Natural killer cell (primary cell): ENCODE measurements at places on chromosomes 3 and 15.

GRCh38 chr3:169581633-169582032 is 81.9 kb downstream of the MECOM start:
- DNase-seq = no peak
- no peaks in the 10 kb centered on the region for H3K27me3 ChIP-seq
- H3K27ac ChIP-seq = no peak overlapping the region
- H3K36me3 ChIP-seq = no peaks in the 10 kb centered on the region
- H3K4me1 ChIP-seq = no peaks in the 10 kb centered on the region
- H3K4me3 ChIP-seq = no peak overlapping the region

DNA sequence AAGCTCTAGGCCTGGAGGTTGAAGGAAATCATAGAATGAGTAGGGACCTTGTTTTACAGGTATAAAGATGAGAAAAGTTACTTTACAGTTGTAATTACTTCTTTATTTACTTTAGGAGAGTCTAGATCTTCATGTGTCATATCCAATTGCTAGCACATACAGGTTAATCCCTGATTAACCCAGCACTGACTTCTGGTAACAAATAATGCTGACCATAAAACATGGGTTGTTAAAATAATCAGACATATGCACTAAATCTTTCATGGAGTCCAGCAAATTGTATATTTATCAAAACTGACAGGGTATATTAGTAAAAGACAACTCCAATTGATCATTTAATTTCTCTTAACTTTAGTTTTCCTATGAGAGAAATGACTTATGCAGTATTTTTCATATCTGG is 245.2 kb downstream of the NFKBIZ start:
- no peak overlapping the region for H3K27ac ChIP-seq
- H3K27me3 ChIP-seq = no peaks in the 10 kb centered on the region
- H3K4me3 ChIP-seq = no peak overlapping the region

DNA sequence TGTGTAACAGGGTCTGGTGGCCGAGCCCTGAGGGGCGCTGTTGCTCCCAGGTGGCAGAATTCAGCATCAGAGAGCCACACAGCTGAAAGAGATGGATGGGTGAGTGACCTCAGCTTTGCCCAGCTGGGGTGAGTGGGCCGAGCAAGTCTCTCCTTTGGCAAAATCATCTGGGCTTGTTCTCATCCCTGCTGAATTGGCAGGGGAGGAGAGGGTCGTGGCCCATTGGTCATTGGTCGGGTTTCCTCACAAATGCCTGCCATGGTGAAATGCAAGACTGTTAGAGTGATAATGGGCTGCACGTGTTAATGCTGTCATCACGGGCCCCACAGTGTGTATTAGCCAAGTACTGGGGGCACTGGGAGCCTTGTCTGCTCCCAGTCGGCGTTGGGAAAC is 15.9 kb downstream of the ABHD2 start:
- H3K4me1 ChIP-seq = peaks cover 28% of the 10 kb centered on the region
- H3K27me3 ChIP-seq = no peaks in the 10 kb centered on the region
- DNase-seq = no peak
- no peak overlapping the region for H3K27ac ChIP-seq
- H3K4me3 ChIP-seq = no peak overlapping the region

DNA sequence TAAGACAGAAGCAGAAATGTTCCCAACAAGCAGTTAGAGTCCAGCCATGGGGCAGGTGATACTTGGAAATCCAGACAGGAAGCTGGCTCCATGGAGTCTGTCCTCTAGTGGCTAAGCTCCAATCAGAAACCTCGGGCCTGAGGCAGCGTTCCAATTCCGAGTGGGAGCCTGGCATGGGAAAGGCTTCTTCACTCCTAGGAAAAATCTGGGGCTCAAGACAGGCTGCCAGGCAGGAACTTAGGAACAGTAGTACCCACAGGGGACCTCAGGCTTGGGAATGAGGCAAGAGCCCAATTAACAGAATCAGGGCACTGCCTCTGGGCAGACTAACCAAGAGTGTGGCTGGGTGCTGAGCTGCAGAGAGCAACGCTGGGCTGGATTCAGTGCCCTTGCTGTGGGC is 6.2 kb upstream of the ATP13A4 start:
- no peaks in the 10 kb centered on the region for H3K27me3 ChIP-seq
- H3K4me1 ChIP-seq = no peaks in the 10 kb centered on the region
- no peak for DNase-seq
- H3K36me3 ChIP-seq = no peaks in the 10 kb centered on the region

DNA sequence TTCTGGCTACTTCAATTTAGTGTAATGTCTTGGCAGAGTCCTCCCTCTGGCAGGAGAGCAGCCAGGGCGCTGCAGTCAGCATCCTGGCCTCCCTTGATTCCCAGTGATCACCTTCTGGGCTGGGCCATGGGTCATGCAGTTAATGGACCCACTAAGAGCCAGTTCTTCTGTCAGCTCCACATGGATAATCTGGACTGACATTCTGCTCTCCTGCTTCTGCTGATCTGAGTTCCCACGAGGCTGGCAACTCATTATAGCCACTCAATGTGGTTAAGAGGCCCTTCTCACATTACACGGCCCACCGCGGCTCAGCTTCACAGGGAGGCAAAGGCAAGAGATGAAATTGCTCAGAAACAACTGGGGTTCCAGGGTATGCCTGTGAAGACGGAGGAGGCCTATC is 94.0 kb downstream of the WDR76 start:
- H3K4me3 ChIP-seq = no peak overlapping the region
- H3K4me1 ChIP-seq = no peaks in the 10 kb centered on the region
- no peak overlapping the region for H3K27ac ChIP-seq
- H3K36me3 ChIP-seq = no peaks in the 10 kb centered on the region
- no peaks in the 10 kb centered on the region for H3K27me3 ChIP-seq

GRCh38 chr3:190768891-190769290 is 93.6 kb downstream of the GMNC start:
- H3K27ac ChIP-seq = no peak overlapping the region
- no peak overlapping the region for H3K4me3 ChIP-seq
- H3K4me1 ChIP-seq = no peaks in the 10 kb centered on the region
- H3K27me3 ChIP-seq = no peaks in the 10 kb centered on the region
- DNase-seq = no peak

DNA sequence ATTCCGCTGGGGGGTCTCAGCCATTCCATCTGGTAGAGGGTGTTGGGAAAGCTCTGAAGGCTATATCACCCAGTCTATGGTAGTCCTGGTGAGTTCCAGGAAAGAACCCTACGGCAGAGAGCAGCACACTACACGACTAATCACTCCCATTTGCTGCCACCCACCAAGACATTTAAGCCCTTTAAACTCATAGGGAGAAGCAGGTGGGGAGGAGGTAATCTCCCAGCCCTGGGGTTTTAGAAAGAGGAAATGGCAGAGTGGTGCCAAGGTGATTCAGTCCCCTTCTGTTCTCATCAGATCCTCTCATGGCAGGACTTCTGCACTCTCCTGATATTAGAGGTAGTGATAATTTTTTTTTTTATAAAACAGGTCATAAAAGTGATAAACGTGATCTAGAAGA is 10.6 kb upstream of the VWA5B2 start:
- no peak for DNase-seq
- H3K36me3 ChIP-seq = no peaks in the 10 kb centered on the region
- no peaks in the 10 kb centered on the region for H3K4me1 ChIP-seq
- H3K27me3 ChIP-seq = no peaks in the 10 kb centered on the region

GRCh38 chr3:149717391-149718056 is 34.8 kb downstream of the COMMD2 start:
- H3K4me1 ChIP-seq = no peaks in the 10 kb centered on the region
- no peaks in the 10 kb centered on the region for H3K27me3 ChIP-seq

GRCh38 chr3:42246091-42246490 is 19.9 kb downstream of the CCK start:
- no peak overlapping the region for H3K27ac ChIP-seq
- H3K4me3 ChIP-seq = no peak overlapping the region
- no peaks in the 10 kb centered on the region for H3K36me3 ChIP-seq
- no peaks in the 10 kb centered on the region for H3K4me1 ChIP-seq
- DNase-seq = no peak

DNA sequence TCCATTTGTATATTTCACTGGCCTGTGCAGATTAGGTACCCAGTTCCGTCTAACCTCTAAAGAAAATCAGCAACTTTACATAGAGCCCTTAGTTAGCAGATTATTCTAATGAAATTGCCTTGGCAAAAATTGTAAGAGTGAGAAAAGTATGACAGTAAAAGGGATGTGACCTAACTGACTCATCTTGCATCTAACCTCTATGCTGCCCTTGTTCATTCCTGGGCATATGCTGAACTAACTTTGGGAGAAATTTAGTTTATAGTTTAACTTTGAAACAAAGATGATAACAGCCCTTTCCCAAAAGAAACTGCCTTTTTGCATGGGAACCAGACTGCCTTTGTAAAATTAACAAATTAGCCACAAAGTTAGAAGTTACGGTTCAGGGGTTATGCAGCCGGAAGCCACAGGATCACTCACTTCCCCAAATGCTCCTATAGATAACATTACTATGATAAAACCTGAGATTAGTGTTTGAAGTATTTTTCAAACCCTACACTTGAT is 839.8 kb upstream of the ALCAM start:
- H3K4me3 ChIP-seq = no peak overlapping the region
- peaks cover 6% of the 10 kb centered on the region for H3K4me1 ChIP-seq
- no peaks in the 10 kb centered on the region for H3K27me3 ChIP-seq
- H3K36me3 ChIP-seq = no peaks in the 10 kb centered on the region
- no peak for DNase-seq
- no peak overlapping the region for H3K27ac ChIP-seq

DNA sequence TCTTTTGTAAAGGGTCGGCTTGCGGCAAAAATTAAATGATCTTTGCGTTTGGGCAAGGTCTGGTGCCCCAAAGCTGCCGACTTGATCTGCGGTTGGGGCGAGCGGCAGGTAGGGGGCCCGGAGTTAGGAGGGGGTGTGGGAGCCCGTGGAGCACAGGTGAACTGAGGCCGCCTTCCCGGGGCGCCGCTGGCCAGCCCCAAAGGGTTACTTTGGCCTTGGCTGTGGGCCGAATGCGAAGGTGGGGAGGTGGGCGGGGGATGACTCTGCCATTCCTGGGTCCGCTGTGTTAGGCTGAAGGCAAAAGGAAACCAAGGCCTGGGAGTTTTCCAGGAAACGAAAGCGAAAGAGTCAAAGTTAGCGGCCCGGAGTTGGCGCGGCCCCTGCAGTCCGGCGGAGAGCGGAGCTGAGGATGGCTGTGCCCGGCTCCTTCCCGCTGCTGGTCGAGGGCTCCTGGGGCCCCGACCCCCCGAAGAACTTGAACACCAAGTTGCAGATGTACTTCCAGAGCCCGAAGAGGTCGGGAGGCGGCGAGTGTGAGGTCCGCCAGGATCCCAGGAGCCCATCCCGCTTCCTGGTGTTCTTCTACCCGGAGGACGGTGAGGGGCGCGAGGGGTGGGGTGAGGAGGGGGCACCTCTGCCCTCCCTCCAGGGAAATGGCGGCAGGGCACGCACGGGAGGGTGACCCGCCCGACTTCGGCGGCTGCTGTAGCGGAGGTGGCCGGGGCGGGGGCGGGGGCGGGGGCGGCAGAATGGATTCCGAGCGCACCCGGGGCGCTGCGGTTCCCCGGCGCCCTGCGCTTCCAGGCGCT is at the start of gene PARP14:
TSS of gene PARP14 (plus strand) at position 365 of the 809 bp plus-strand sequence. CDS start at position 410, 45 bp downstream.
- H3K27ac ChIP-seq = peak within 1 kb of the TSS; percentile 96
- peak; percentile 86 for DNase-seq
- no peaks in the 10 kb centered on the region for H3K27me3 ChIP-seq
- H3K4me3 ChIP-seq = peak within 1 kb of the TSS; percentile 98
- H3K36me3 ChIP-seq = peaks cover 8% of the 10 kb centered on the region
- peaks cover 40% of the 10 kb centered on the region for H3K4me1 ChIP-seq

GRCh38 chr15:50506121-50506520 is 40.3 kb downstream of the USP50 start:
- no peaks in the 10 kb centered on the region for H3K27me3 ChIP-seq
- peaks cover 14% of the 10 kb centered on the region for H3K36me3 ChIP-seq
- H3K4me3 ChIP-seq = no peak overlapping the region
- H3K27ac ChIP-seq = no peak overlapping the region
- H3K4me1 ChIP-seq = no peaks in the 10 kb centered on the region

- no peak overlapping the region for H3K27ac ChIP-seq
- no peaks in the 10 kb centered on the region for H3K36me3 ChIP-seq
- no peaks in the 10 kb centered on the region for H3K4me1 ChIP-seq
- no peak overlapping the region for H3K4me3 ChIP-seq
- no peak for DNase-seq
These were observed 7.1 kb downstream of the KCNH8 start for GRCh38 chr3:19155375-19155774.

DNA sequence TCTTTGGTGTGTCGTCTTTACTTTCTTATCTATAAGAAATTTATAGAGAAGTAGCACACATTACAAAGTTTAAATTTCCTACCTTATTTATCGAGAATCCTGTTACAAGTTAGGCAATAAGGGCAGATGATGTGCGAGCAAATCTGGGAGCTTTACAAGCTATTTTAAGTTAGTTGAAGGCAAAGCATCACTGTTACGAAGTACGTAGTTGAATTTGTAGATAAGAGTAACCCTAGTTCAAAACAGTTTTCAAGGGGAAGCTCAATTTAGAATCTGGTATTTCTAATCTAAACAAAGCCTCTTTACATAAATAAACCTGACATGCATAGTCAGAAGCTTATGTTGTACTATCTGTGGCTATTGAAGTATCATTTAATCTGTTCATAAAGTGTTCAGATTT is 8.4 kb downstream of the KBTBD8 start:
- no peak overlapping the region for H3K27ac ChIP-seq
- H3K4me3 ChIP-seq = no peak overlapping the region
- H3K4me1 ChIP-seq = no peaks in the 10 kb centered on the region
- DNase-seq = no peak
- H3K27me3 ChIP-seq = no peaks in the 10 kb centered on the region

DNA sequence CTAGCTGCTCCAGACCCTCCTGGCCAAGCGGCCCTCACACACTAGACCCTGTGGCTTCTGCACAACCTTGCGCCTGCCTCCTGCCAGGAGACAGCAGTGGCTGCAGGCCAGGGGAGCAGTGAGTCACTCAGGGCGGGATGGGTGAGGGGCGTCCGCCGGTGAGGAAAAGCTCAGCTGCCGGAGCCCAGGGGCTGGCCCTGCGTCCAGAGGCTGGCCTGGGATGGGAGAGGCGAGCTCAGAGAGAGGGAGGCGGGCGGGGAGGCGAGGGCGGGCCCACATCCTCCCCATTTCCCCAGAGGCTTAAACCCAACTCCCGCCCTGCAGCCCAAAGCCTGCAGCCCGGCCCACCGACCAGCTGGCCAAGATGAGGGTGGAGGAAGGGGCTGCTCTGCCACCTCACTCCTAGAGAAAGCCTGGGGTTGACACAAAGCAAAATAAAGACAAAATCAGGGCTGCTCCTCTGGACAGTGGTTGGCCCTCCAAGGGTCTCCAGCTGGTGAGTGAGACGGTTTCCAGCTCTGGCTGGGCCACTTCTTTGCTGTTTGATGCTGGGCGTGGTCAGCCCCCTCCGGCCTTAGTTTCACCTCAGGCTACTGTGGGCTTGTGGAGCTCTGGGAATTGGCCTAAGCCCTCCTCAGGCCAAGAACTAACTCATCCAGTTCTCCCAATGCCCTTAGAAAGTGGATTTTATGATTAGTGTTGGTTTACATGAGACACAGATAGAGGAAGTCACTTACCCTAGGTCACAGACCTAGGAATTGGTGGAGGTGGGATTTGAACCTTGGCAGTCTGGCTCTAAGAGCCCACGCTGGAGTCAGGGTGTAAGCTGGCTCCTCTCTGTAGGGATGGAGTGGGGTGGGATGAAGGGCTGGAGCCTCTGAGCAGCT is 50.6 kb downstream of the IQSEC1 start:
- H3K27me3 ChIP-seq = no peaks in the 10 kb centered on the region
- no peak for DNase-seq
- H3K4me1 ChIP-seq = peaks cover 41% of the 10 kb centered on the region
- peak overlapping the region; percentile 61 for H3K27ac ChIP-seq
- H3K4me3 ChIP-seq = peak overlapping the region; percentile 45

GRCh38 chr15:90789462-90789861 is 72.3 kb downstream of the BLM start:
- no peak overlapping the region for H3K27ac ChIP-seq
- H3K4me3 ChIP-seq = no peak overlapping the region
- H3K4me1 ChIP-seq = peaks cover 9% of the 10 kb centered on the region
- DNase-seq = no peak

- H3K4me1 ChIP-seq = no peaks in the 10 kb centered on the region
- DNase-seq = no peak
- no peaks in the 10 kb centered on the region for H3K27me3 ChIP-seq
- no peaks in the 10 kb centered on the region for H3K36me3 ChIP-seq
These were observed 75.2 kb downstream of the GADL1 start for GRCh38 chr3:30819067-30819798.
